Aorta (tissue), 5 donors: ENCODE measurements at places on chromosomes 3 and 15. TPM values are rescaled to one million over a fixed set of nuclear protein-coding genes. Genes with fewer than 3 reads are reported as not detected.

GRCh38 chr3:9649791-9650521, 651 bp downstream of the MTMR14 start:
- DNase-seq = no peak

The FAM81A gene
- total RNA-seq = 0.97 TPM

DNA sequence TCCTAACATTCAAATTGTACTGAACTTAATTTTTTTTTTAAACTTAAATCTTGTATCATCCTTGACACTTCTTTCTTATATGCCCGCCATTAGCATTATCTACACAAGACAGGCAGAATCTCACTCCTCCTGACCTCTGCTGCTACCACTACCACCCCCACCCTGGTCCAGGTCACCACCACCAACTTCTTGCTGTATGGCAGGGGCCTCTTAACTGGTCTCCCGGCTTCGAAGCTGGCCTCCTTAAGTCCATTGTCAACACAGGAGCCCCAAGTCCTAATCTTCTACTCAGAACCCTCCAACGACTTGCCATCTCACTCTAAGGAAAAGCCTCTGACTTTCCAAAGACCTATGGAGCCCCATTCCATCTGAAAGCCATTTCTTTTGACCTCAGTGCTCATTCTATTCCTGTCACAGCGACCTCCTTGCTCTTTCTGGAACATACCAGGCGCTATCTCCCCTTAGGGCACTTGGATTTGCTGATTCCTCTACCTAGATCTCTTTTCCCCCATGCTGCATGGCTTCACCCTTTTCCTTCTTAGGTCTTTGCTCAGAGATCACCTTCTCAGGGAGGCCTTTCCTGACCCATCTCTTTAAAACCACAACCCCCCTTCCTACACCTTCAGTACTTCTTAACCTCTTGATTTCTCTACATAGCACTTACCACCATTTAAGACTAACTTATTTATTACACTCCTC, 2.6 kb downstream of the PRC1 start:
- DNase-seq = no peak

DNA sequence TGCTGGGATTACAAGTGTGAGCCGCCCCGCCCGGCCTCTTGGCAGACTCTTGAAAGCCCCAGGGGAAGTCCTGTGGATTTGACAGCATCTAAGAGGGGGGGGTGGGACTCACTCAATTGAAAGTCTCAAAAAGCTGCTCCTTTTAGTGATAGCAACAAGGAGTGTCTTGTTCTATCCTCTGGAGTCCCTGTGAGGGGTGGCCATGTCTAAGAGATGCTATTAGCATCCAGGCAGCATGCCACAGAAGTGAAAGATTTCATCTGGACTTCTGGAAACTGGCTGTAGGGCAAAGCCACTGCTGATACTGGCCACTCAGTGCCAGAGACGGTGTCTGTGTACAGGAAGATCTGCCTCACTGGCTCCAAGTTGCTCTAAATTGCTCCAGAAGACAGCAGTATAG, 74.0 kb downstream of the DHX36 start:
- no peak for DNase-seq

- no peak for DNase-seq
These were observed 69.5 kb upstream of the ETV5 start for GRCh38 chr3:186178412-186178811.
